AG08396 (cell line): ENCODE measurements at places on chromosomes 16 and 17.
A peak's percentile ranks its signal among the peaks of the same experiment; 100 is the strongest.

GRCh38 chr17:39564211-39564848 lies 43.4 kb downstream of the NEUROD2 start:
- no peak for DNase-seq

DNA sequence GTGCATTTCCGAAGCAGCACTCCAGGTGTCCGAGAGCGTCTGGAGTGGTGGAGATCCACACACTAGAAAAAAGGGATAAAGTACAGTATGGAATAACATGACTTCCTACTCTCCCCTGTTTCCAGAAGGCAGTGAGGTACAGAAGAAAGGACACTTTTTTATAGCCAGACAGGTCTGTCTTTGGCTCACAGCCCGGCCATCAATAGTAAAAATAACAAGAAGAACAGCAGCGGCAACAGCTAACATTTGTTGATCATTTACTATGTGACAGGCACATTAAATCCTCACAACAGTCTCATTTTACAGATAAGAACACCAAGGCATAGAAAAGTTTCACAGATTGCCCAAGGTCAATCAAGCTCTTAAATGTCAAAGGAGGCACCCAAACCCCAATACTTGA lies 16.2 kb downstream of the DYNLRB2 start:
- DNase-seq: no peak

DNA sequence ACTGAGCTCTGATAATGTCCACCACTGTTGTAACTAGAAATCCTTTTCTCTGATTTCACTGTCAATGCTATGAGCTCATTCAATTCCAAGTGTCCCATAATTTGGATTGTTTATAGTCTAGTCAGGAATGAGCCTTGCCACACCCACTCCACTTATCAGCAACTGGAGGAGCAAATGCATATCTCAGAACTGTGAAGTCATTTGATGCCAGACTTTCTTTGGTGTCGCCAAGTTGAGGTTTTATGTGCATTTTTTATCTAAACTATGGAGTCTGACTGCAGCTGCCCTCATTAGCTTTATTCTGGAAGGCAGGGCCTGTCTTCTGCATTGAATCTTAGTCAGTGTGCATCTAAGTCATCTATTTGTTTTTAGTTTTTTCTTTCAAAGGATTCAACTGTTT lies 361.3 kb downstream of the PMP22 start:
- no peak for DNase-seq

DNA sequence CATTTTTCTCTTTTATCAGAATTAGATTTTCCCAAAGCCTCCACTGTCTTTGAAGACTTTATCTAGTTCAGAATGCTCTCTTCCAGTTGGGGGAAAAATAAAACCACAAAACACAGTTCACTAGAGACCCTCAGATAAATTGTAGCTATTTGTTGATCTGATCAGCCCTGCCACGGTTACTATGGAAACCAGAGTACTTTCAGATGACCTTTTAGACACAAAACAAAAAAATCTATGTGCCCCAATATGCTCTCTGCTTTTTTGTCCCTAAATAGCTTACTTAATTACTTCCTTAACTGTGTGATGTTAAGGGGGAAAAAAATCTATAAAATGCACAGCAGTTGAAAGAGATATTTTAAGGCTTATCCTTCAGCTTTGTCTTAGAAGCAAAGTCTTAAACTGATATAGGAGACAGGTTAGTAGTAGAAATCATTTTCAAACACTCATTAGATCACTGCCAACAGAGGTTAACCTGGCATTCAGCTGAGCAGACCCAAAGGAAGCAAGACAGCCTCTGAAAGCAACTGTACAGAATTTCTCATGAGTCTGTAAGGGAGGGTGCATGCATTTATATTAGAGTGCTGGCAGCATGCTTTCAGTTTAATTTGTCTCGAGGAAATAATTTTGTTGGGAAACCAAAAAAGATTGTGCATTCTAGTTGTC lies 129.9 kb upstream of the CACNG5 start:
- DNase-seq: no peak

DNA sequence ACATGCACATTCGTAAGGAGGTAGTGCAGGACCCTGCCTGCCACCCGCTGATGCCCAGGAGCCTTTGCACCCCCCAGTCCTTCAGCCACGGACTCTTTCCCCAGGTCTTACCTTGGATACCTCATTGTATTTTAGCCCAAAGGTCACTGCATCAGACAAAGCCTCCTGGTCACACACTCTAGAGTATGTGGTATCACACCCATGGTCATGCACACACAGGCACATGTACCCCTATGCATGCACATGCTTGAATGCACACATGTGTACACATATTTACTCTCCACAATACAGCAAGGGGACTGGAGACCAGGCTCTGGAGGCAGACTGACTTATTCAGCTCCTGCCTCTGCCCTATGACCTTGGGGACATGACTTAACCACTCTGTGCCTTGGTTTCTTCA lies 357.5 kb downstream of the C16orf95 start:
- DNase-seq: no peak

DNA sequence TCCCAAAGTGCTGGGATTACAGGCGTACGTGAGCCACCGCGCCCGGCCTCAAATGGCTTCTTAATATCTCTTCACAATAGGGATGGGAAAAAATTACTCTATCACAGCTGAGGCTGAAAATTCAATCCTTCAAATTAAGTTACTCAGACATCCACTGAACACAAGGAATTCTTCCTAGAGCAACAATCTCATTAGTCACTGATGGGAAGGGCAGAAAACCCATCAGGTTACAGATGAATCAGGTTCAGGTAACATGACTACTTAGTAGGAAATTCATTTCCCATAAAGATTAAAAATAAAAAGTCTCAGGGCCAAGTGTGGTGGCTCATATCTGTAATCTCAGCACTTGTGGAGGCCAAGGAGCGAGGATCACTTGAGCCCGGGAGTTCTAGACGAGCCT lies 42.5 kb upstream of the ABR start:
- no peak for DNase-seq

DNA sequence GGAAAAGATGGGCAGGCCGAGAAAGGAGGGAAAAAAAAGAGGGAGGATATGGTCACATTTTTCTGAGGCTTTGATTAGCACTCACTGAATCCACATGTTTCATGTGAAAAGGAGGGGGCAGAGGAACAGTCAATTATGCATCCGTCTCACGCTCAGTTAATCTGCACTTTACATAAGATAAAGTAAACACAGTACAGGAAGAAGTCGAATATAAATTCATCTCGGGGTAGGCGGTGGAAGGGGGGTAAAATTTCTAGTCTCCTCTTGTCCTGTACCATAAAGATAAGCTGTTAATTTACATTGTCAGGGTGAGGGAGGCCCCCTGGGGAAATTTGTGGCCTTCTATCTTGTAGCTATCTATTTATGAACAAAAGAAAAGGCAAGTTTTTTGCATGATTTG lies 73.1 kb upstream of the CES5A start:
- DNase-seq: no peak

DNA sequence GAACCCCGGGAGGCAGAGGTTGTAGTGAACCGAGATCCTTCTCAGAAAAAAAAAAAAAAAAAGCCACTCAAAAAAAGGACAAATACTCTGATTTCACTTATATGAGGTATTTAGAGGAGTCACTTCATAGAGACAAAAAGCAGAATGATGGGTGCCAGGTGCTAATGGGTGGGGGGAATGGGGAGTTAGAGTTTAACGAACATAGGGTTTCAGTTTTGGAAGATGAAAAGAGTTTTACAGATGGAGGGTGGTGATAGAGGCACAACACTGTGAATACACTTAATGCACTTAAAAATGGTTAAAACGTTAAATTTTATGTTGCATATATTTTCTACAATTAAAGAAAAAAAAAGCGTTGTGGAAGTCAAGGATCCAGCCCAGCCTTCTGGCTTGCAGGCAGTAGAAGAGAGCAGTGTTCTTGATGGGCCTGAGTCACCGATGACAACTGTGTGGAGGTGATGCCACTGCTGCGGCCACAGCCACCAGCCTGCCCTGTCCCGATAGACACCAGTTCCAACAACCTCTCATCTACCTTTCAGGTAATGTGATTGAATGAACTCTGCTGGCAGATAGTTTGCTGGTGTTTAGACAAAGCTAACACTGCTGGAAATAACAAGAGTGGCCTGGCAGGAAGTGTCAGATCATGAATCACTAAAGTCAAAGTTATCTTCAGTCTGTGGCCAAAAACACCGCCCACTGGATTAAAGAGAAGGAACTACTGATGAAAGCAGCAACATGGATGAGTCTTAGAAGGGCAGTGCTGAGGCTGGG lies 49.9 kb upstream of the COX10 start:
- DNase-seq: no peak

GRCh38 chr17:31479062-31479408 lies 87.6 kb downstream of the RAB11FIP4 start:
- DNase-seq: no peak

DNA sequence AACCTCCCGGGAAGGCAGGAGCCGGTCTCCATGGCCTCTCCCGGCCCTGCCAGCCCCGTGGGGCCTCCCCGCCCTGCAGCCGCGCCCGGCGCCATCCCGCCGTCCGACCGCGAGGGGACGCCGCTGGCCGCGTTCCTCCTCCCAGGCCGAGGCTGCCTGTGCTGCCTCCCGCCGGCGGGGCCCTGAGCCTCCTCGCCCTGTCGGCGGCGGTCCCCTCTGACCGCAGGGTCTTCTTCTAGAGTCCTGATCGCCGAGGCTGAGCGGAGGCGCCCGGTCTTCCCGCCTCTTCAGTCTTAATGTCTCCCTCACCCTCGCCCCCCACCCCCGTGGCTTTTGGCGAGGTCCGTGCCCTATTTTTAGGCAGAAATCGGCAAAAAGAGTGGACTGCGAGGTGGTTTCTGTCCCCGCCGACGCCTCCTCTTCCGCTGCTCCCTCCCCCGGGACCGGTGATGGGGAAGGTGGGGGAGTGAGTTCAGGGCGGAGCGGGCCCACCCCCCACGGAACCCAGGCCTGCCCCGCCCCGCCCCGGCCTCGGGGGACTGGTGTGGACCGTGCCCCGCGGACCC lies 794 bp upstream of the CPNE7 start:
- peak; percentile 93 for DNase-seq

DNA sequence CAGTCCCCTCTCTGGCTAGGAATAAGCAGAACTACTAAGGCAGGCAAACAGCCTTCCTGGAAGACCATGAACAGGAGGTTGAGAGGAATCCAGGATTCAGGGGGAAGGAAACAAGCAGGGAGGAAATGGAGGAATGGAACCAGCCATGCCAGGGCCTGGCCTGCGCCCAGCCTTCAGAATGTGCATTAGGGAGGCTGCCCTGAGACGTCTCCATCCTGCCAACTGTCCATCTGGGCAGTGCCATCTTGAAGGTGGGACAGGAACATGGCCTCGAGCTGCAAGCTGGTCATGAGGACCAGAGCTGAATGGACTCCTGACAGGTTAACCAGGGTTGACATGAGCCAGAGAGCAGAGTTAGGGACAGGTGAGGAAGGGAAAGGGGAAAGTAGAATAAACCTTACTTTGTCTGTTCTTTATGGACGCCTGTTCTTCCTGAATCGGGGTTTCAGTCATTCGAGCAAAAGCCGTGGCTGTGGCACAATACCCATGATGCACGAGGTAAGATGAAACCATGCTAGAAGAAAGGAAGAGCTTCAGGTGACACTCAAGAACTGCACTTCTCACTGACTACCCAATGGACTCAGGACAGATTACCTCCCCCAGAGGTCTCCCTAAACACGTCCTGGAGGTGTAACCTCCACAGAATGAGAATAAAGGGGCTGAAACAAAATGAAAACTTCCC lies 12.1 kb upstream of the GFOD2 start:
- no peak for DNase-seq

- no peak for DNase-seq
Observed at GRCh38 chr17:82486231-82487094, 27.9 kb downstream of the NARF start.

- no peak for DNase-seq
Observed at GRCh38 chr16:31532896-31533295, 5.2 kb downstream of the AHSP start.

DNA sequence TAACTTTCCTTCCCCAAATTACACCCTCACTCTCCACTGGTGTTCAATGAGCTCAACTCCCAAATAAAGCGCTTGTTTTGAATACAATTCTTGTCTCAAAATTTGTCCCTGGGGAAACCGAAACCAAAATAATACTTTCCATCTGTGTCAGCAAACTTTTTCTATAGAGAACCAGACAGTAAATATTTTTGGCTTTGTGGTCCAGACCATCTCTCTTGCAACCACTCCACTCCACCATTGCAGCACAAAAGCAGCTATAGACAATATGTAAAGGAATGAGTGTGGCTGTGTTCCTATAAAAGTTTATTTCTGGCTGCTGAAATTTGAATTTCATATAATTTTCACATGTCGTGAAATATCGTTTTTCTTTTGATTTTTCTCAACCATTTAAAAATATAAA lies 84.6 kb upstream of the ERCC4 start:
- DNase-seq: no peak
